Suppressor macrophage (primary cell): ENCODE measurements at places on chromosomes 7 and 10.

DNA sequence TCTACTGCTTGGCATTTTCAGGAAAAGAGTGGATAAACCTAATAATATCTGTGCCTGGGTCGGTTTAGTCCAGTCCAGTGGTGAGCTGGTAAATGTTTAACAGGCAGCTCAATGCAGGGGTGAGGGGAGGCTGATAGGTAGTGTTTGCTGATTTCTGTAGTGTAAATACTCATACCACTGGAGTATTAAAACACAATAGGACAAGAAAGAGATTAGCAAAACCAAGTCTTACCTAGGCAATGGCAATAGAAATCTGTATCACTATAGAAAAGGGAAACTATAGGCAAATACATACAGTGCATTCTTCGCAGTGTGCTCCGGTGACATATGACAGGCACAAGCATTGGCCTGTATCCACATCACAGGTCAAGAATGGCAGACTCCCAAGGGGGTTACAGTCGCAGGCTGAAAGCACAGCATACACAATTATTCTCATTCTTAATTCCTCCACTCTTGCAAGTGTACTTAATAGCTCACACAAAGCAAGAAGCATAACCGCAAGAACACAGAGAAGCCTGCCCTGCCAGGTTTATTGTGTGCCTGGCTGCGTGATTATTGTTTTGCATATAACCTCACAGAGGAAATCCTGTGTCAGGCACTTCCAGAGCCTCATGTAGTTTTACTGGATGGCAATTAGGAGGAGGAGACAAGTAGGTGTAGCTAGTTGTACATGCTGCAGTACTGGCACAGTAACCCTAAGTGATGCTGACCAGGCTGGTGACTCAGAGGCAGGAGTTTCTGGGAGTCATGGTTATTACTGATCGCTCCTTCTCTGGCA, 35.0 kb downstream of the LAMB4 start:
- DNase-seq, result peak; percentile 68

DNA sequence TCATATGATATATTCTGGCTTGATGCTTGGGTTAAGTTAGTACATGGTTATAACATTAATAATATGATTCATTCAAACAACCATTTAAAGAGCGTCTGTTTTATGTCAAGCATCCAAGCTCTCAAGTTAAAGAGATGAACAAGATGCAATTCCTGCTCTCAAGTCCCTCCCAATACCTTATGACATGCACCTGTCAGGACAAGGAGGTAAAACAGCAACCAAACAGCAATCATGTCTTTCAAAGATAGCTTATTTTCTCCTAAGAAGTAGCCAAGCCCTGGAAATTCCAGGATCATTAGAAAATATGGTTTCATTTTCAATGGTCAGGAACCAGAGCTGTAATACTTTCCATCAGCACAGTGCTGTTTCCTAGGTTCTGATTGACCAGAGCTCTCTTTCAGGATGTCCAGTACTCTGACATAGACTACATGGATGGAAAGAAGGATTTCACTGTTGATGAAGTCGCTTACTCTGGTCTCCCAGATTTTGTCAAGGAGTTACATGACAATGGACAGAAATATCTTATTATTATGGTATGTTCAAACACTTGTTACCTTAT, 29.0 kb downstream of the MGAM2 start:
- DNase-seq, result no peak

DNA sequence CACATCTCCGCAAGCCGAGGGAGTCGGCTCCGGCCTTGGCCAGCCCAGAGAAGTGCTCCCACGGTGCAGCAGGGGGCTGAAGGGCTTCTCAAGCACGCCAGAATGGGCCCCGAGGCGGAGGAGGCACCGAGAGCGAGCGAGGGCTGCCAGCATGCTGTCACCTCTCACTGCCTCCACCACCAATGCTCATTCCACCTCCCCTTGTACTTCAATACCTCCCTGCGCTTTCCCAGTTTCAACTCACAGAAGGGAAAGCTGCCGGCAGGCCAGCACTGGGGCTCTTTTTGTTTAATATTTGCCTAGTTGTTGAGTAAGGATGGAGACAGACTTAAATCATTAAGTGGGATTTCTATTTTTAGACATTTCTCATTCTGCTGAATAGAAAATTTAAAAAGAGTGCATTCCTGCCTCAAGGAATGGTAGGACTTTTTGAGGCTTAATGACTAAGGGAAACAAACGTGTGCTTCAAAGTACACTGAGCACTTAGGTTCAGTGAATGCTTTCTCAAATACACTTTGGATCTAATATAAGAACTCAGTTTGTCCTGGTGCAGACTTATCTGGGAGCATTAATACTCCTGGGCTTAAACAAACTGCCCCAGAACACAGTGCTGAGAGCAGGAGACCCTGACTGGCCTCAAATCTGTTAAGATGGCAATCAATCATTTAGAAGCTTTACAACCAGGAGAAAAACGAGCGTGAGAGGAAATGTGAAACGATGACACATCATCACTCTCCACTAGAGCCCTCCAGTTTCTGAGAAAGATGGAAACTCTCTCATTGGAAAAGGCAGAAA, 131.2 kb downstream of the RALA start:
- no peak for DNase-seq

GRCh38 chr10:49050906-49051305, 64.4 kb downstream of the VSTM4 start:
- DNase-seq, result no peak

DNA sequence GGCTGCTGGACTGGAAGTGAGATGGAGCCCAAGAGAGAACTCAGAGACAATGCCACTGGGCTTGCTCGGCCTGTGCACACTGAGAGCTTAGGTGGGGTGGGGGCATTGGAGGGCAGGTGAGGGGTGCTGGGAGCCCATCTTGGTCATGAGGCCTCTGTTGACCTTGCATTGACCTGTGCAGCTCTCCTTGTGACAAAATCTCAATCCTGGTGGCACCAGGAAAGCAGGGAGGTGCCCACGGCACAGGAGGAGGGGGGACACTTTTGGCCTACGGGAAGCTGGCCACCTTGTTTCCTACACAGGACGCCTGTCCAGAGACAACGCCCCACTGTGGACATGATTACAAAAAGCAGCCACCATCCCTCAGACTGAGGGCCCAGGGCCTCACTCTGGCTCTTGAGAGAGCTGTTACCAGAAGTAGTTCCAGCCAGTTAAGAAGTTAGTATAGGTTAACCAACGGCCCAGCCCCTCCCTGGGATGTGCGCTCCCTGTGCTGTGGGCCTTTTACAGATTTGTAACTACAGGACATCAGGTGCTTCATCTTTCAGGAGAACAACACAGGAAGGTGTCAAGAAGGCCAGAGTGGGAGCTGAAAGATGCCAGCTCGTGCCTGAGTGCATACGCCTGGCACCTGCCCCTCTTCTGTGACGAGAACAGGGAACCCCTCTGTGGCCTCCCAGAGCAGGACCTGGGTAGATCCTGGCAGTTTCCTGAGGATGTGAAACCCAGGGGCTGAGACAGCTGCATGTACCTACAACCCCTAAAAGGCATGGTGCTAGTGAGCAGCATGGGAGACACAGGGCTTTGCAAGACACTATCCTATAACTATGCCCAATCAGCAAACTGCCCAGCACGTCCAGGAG, 10.3 kb downstream of the PKD1L1 start:
- DNase-seq, result no peak

DNA sequence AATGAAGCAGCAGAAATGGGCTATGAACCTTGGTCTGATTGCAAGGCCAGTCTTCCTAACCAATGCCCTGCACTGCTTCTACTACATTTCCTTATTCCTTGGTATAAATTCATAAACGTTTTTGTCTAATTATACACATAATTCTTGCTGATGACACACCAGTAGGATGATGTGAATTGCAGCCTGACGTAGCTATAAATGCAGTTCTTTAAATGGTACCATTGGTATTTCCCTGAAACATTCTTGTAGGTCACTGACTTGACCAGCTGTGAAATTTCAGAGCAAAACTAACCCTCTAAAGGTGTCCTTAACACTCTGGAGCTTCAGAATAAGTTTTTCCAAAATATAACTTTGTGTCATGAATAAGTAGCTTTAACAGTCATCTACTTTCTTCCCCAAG, 50.8 kb downstream of the IFIT5 start:
- DNase-seq, result no peak

DNA sequence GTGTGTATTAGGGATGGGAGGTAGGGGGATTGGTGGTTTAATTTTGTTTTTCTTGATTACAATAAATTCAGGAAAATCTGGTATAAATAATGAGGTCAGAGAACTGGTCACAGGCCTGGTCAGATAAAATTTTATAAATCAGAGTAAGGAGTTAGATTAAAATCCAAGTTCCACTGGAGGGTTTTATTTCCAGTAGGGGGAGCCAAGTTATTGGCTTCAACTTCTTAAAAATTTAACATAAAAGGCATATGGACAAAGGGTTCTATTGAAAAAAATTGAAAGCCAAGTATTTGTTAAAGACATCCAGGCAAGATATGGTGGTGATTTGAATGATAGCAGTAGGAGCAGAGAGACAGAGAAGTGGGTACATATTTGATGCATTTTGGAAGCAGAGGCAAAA, 763.3 kb downstream of the SORCS1 start:
- DNase-seq, result no peak
